Dermis microvascular lymphatic vessel endothelial cell (primary cell): ENCODE measurements at places on chromosomes 13 and 19. TPM values are rescaled to one million over a fixed set of nuclear protein-coding genes. Genes with fewer than 3 reads are reported as not detected.

- no peak for DNase-seq
Measured at GRCh38 chr19:29121684-29122083, 91.3 kb downstream of the UQCRFS1 start.

DNA sequence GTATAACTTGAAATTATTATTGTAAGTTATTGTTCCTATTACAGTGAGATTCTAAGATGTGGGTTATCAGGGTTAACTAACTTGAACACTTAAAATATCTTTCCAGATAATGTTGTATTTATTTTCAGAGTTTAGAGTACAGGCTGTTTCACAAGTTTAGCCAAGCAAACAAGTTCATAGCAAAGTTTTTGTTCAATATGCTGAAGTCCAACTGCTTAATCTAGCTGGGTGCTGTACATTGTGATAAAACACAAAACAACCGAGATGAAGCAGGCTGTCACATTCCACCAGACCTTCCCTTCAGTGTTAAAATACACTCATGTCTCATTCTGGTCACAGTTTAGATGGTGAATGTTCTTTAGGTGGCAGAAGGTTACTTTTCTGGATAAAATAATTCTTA lies 148.0 kb upstream of the PCDH20 start:
- DNase-seq, result no peak

- peak; percentile 30 for DNase-seq
Measured at GRCh38 chr13:24176351-24177101, 16.0 kb downstream of the SPATA13 start.

DNA sequence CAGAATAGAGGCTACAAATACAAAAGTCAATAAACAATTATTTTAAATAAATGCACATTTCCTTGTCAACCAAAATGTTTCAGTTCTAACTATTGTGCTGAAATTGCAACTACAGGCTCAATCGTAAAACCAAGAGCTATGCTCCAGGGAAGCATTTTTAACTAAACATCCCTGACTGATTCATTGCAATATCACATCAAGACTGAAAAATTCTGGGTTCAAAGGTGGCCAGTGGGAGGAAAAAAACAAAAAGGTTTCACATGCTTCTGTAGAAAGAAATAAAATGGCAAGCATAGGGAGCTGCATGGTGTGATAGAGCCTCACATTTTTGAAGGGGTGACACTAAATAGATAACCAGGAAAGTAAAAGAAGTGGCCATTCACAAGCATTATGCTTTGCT lies 862.8 kb downstream of the PCDH9 start:
- no peak for DNase-seq

- DNase-seq, result no peak
Measured at GRCh38 chr13:40028446-40028845, 373.0 kb downstream of the COG6 start.

GRCh38 chr19:616747-617526 lies 16.4 kb downstream of the POLRMT start:
- DNase-seq, result no peak

DNA sequence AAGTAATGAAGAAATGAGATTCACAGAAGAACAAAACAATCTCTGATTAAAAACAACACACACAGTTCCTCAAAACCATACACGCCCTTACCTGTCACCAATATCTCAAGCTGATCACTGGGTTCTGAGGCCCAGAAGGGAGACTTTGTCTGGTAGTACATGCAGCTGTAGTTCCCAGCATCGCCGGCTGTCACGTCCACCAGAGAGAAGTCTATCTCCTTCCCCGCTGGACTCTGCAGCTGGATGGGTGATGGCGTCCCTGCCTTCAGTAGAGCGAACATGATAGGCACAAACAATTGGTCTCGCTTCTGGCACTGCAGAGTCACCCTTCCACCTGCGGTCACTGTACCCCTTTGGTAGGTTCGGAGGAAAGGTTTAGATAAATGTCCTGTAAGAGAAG lies 7.3 kb downstream of the TARM1 start:
- DNase-seq, result no peak

GRCh38 chr13:42804244-42804874 lies 23.0 kb downstream of the FAM216B start:
- no peak for DNase-seq

GRCh38 chr19:9806803-9807202 lies 12.1 kb downstream of the FBXL12 start:
- DNase-seq, result no peak

DNA sequence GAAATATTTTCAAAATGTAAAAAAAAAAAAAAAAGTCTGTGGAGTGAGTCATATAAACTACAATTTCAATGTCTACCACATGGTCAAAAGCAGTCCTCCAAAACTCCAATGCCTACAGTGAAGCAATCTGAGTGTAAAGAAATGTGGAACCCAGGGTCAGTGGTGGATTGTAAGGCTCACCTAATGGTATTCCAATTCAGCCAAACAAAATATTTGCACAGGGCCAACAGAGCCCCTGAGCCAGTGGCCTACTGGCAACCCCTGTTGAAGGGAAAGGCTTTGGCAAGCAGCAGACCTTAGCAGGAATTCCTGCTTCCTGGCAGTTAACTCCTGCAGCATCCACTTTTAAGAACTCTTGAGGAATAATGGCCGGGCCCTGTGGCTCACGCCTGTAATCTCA lies 3.4 kb downstream of the DNMT1 start:
- DNase-seq, result peak; percentile 92

DNA sequence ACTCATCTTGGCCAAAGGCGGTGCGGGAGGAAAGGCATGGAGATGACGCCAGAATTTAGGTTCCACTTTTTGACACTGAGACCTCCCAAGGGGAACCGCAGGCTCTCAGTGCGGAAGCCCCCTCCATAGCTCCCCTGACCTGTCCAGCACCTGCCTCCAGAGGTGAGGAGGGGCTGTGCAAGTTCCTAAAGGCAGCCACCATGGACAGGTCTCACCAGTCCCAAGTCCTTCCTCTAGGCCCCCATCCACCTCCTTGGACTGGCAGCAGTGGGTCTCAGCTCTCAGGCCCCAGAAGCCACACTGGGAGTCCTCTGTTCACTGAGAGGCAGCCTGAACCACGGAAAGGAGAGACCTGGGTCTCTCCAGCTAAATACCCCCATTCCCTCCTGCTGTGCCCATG lies 31.6 kb upstream of the TSHZ3 start:
- no peak for DNase-seq

GRCh38 chr13:110221406-110222117 lies 85.4 kb downstream of the COL4A1 start:
- peak; percentile 86 for DNase-seq

GRCh38 chr13:73325723-73326558 lies 267.1 kb downstream of the KLF5 start:
- DNase-seq, result no peak

DNA sequence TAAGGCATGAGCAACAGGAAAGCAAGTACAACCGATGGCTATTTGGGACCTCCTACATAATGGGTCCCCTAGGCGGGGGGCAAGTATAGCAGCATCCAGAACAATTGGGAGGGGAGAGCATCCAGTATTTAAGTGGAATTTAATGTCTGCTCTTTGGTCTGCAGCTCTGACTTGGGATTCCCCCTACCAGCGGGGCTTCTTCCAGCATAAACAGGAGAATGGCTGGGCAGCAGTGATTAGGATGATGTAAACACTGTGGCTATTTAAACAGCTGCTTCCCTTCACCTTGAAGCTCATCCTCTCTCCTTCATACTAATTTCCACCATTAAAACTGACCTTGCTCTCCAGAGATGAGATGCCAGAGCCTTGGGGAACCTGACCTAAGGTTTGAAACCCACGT lies 73.9 kb upstream of the OXGR1 start:
- peak; percentile 64 for DNase-seq

DNA sequence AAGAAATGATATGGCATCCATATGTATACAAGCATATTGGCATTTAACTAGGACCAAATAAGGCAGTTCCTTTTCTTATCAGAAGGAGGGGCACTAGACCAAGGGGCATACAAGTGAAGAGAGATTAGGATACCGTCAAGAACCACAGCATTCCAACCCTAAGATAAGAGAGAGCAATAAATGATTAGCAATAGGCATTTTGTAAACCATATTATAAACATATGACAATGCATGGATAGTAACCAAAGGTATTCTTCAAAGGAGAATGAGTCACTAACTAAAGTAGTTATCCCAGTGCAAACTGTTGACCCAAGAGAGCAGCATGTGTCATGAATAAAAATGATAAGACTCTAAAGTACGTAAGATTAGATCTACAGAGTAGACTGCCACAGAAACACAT lies 500.9 kb upstream of the HTR2A start:
- no peak for DNase-seq

- DNase-seq, result peak; percentile 42
Measured at GRCh38 chr13:27130979-27131623, 40.5 kb downstream of the USP12 start.

DNA sequence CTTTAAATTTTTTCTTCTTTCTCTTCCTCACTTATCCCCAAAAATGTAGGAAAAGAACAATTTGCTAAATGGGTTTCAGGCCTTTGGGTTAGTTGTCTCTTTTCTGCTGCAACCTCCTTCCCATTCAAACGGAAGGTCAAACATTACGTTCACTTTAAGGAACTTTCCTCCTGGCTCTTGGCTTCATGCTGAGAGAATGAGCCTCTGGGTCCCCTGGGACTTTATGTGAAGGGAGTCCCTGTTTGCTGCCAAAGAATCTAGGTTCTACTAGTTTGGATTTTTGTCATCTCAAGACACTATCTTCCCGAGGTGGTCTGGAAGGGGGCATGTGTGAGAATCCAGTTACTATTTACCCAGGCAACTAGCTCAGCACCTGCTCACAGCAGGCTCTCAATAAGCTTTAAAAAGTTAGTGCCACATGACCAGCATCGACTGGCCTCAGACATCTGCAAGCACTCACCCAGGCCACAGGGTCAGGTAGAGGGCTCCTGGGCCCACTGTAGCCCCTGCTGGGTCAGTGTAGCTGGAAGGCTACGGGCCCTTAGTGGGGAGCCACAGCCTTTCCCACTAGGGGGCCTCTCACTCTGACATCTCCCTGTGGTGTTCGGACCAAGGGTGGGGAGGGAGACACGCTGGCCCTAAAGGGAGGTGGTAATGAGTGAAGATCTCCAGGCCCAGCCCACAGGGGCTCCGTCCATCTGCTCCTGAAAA lies 40.5 kb downstream of the FAM124A start:
- no peak for DNase-seq

- no peak for DNase-seq
Measured at GRCh38 chr13:110403315-110403714, 96.2 kb downstream of the COL4A2 start.

GRCh38 chr19:16016226-16017137 lies 59.8 kb upstream of the TPM4 start:
- no peak for DNase-seq

- DNase-seq, result no peak
Measured at GRCh38 chr19:1123381-1123780, 19.6 kb downstream of the GPX4 start.

- DNase-seq, result no peak
Measured at GRCh38 chr13:24232037-24232436, 71.5 kb downstream of the SPATA13 start.

DNA sequence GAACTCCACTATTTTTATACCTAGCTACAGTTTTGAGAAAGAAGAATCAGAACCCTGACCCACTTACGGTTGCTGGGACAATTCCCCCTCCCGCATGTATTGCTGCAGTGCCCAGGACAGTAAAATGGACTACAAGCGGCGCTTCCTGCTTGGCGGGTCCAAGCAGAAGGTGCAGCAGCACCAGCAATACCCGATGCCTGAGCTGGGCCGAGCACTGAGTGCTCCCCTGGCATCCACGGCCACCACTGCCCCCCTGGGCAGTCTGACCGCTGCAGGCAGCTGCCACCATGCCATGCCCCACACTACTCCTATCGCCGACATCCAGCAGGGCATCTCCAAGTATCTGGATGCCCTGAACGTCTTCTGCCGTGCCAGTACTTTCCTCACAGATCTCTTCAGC lies 46.0 kb downstream of the GARRE1 start:
- no peak for DNase-seq

GRCh38 chr13:53821632-53822031 lies 793.0 kb downstream of the OLFM4 start:
- DNase-seq, result no peak

GRCh38 chr19:51789061-51789795 lies 5.7 kb upstream of the FPR3 start:
- DNase-seq, result no peak

DNA sequence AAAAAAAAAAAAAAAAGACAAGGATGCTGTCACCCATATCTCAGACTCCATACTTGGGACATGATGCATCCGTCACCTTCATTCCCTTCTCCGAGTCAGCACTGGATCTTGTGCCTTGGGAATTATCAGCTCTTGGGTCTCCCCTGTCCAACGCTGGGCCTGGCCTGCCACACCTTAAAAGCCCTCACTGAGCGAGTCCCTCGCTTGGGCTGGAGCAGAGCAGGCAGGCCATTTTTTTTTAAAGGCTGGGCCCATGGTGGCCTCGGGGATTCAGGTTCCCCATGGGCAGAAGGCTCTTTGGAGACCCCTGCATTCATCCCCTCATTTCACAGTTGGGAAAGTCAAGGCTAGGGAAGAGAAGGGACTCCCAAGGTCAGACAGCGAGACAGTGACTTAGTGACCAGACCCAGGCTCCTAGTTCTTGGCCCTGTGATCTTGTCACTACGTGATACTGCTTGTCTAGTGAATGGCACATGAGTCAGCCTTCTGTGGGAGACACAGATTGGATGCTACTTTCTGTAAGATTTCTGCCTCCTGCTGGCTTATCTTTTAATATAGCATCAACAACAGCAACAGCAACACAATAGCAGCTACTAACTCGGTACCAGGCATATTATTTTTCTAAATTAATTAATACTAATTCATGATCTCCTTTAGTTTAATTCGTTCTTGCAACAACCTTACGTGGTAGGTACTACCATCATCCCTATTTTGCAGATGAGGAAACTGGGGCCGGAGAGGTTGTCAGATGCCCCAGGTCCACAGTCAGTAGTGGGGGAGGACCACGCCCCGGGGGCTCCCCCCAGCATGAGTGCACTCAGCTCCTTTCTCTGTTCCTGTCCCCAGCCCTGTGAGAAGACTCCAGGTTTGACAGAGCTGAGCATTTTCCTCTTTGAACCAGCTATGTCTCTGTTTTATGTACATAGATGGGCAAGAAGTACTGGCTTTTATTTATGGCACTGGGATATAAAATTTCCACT lies 27.4 kb upstream of the ZNF536 start:
- no peak for DNase-seq

Gene TPTE2
- not detected in 2 replicates for total RNA-seq

Gene CHAMP1
- 6.4 and 9.6 TPM in 2 replicates for total RNA-seq

Gene YJEFN3
- 0.25 and 0.26 TPM in 2 replicates for total RNA-seq

Gene ZNF626
- total RNA-seq, result 7.2 and 10.1 TPM in 2 replicates

Gene INSL3
- total RNA-seq, result not detected in 2 replicates

Gene CPB2
- total RNA-seq, result under 0.01 TPM in 1 of 2 replicates, not detected in the other

Gene C3
- 0.51 TPM in 2 replicates for total RNA-seq

Gene TEX26
- not detected in 2 replicates for total RNA-seq

Gene ZNF738
- 4.4 and 5.0 TPM in 2 replicates for total RNA-seq

Gene FBXO46
- total RNA-seq, result 3.2 and 5.4 TPM in 2 replicates

Gene TNFSF9
- total RNA-seq, result 0.39 and 0.63 TPM in 2 replicates

Gene COX7A1
- total RNA-seq, result 32.7 and 77.4 TPM in 2 replicates

Gene C5AR1
- total RNA-seq, result not detected in 2 replicates

Gene CILP2
- under 0.01 TPM in 2 replicates for total RNA-seq

Gene PSG11
- 0.13 TPM in 2 replicates for total RNA-seq

Gene ZNF439
- 0.77 and 1.1 TPM in 2 replicates for total RNA-seq

Gene MCF2L
- 8.0 and 11.5 TPM in 2 replicates for total RNA-seq

Gene SLC25A41
- 0.13 TPM in 2 replicates for total RNA-seq

Gene VSTM2B
- total RNA-seq, result not detected in 2 replicates

Gene ETHE1
- 85.6 and 187 TPM in 2 replicates for total RNA-seq

Gene VSTM1
- not detected in 2 replicates for total RNA-seq
